ENCODE measurements at places on chromosomes 11 and 22.

- DNase-seq, result peak; percentile 48
Measured at GRCh38 chr22:22855617-22856308, 31.9 kb upstream of the IGLL5 start.

- DNase-seq, result no peak
Measured at GRCh38 chr22:25629613-25630012, 65.1 kb downstream of the GRK3 start.

GRCh38 chr11:36243641-36244040 lies 45.6 kb downstream of the COMMD9 start:
- DNase-seq, result no peak

DNA sequence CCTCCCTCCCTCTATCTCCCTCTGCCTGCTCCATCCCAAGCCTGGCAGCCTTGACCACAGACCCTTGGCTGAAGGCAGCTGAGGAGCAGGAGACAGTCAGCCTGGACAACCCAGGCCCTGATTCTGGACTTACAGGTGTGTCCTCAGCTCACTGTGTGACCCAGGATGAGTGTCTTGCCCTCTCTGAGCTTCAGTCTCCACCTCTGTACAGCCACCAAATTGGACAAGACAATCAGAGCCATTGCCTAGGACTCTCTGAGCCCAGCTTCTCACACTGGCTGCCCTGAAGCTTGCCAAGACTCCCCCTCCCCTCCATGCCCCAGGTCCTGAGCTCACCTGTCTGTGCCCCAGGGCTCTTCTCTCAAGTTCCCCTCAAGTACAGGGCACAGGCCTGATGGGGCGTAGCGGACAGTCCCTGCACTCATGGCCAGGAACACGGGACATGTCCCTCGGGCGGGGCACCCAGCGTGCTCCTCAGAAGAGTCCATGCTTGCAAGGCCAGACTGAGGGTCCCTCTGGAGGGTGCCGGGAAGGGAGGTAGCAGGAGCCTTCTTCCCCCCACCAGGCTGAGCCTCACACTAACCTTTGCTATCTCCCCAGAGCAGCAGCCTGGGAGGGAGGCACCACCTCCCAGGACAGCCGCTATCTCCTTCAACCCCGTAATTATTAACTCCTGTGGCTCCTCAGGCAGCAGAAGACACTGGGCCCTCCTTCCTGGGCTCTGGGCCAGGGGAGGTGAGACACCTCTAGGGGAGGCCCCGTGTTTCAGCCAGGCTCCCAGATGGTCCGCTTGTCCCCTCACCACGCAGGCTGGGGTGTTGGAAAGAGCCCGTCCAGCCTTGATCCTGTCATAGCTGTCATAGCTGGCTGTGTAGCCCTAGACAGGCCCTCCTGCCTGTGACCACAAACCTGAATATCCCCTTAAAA lies 2.6 kb upstream of the RAB3IL1 start:
- no peak for DNase-seq

GRCh38 chr11:45145379-45146071 lies 914 bp upstream of the PRDM11 start:
- DNase-seq, result peak; percentile 17

DNA sequence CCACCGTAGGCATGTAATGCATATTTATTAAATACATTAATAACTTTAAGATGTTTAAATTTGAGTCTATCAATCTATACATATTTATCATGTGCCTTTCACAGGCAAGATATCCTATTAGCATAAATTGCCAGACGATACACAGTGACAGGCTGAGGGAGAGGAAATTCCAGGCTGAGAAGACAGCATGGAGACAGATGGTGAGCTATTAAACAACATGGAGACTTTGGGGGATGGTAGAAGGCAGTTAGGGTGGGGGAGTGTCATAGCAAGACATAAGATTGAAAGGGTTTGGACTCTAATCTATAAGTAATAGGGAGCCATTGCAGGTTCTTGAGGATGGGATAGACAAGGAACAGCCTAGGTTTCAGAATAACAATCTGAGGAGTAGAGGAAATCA lies 138.5 kb downstream of the NXPE2 start:
- DNase-seq, result no peak

GRCh38 chr22:48505891-48506290 lies 1321.8 kb downstream of the BRD1 start:
- no peak for DNase-seq

DNA sequence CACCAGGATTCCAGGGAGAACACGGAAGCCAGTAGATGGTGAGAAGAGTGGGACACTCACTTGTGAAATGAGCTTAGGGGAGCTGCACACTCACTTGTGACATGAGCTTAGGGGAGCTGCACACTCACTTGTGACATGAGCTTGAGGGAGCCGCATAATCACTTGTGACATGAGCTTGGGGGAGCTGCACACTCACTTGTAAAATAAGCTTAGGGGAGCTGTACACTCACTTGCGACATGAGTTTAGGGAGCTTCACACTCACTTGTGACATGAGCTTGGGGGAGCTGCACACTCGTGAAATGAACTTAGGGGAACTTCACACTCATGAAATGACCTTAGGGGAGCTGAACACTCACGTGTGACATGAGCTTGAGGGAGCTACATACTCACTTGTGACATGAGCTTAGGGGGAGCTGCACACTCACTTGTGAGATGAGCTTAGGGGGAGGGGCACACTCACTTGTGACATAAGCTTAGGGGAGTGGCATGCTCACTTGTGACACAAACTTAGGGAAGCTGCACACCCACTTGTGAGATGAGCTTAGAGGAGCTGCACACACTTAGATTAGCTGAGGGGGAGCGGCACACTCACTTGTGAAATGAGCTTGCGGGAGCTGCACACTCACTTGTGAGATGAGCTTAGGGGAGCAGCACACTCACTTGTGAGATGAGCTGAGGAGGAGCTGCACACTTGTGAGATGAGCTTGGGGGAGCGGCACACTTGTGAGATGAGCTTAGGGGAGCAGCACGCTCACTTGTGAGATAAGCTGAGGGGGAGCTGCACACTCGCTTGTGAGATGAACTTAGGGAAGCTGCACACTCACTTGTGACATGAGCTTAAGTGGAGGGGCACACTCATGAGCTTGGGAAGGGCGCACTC lies 59.0 kb downstream of the NCAPD3 start:
- DNase-seq, result no peak

DNA sequence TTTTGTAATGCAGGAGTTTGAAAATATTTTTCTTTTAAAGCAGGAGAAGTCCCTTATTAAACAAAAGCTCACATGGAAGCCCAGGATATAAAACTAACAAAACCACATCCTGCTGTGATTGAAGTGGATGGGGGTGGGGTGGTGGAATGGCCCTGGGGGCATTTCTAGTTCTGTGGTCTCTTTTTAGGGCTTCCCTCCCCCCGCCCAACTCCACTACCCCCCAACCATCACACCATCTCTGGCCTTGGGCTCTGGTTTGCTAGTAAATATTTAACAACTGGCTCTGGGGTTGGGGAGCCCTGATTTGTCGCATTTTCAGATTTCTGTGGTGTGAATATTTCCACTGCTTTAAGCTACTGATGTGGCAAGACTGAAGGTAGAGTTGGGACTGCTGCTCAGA lies 279.6 kb upstream of the PLET1 start:
- no peak for DNase-seq

DNA sequence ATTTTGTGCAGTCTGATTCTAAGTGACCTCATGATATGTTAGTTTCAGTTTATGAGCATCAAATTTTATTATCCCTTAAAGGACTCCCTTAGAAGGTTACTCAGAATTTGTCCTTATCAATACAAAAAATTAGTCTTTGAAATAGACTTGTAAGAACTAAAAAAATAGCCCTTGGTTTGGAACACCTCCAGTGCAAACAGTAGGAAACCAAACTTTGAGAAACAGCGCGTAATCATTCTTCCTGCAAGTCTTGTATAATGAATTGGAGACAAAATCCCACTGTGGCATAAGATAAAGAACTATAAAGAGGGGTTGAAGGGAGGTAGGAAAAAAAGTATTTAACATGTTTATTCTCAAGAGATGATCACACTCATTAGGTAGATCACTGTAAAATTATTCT lies 10.8 kb upstream of the MSANTD4 start:
- no peak for DNase-seq

Measured in germinal center (tissue), 1 donor.